ENCODE measurements at places on chromosomes 5 and 9.

DNA sequence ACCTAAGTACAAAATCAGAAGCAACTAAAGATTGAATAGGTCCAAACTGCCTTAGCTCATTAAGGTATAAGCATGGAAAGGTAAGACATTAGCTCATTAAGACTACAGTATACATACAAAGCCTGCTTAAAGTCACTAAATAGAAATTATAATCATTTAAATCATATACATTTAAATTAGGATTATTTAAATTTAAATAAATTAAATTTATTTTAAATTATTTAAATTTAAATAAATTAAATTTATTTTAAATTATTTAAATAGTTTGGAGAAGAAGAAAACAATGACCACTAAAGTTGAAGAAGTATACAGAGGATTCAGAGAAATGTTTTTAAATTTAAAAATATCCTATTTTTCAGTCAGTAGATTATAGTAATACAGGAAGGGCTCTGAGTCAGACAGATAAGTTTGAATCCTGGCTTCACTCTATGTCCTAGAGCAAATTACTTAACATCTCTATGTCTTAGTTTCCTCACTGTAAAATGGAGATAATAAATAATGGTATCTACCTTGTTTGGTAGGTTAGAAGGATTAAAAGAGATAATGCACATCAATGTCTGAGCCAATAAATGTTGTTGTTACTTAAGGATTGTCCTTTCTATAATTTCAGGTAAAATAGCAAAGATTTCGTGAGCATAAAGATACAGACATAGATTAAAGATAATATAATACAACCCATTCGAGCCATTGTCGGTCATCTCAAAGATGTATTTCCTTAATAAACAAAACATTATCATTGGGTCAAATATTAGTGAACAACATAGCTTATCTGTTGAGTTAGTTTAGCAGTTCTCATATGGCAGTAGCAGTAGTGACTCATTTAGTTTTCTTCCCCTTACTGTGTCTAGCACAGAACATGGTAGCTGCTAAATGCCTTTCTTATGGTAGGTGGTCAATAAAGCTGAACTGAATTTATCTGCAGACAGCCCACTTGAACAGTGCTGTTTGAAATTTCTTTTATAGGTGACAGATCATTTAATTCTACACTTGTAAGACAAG lies 100.6 kb downstream of the KIAA0825 start:
- DNase-seq: no peak

DNA sequence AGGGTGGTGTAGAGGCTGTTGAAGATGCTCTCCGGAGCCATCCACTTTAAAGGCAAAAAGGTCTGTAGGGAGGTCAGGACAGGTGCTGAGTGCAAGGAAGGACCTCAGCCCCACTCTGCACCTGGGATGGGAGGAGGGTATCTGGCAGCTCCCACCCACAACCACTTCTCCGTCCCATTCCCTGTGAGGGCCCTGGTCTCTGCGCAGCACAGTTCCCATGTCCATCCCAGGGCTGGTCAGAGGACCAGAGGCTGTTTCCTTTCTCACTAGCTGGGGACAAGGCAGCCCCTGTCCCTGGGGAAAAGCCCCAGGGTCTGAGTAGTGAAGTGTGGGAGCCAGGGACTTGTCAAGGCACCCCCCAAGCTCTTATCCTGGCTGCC lies 33.7 kb upstream of the CSF1R start:
- DNase-seq: no peak

DNA sequence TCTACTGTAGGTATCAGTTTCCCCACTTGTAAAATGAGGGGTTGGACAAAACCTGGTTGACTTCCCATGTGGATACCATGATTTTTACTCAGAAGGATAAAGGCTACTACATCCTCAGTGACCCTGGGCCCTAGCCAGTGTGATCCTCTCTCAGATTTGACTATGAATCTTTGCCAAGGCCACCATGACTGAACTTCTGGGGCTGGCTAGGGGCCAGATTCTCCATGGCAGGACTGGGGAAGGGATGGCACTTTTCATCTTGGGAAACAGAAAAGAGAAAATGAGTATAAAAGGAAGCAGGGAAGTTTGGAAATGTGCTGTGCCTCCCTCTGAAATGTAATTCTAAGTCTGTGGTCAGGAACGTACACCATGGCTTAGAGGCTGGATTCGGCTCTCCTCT lies 1.4 kb upstream of the FSTL4 start:
- no peak for DNase-seq

DNA sequence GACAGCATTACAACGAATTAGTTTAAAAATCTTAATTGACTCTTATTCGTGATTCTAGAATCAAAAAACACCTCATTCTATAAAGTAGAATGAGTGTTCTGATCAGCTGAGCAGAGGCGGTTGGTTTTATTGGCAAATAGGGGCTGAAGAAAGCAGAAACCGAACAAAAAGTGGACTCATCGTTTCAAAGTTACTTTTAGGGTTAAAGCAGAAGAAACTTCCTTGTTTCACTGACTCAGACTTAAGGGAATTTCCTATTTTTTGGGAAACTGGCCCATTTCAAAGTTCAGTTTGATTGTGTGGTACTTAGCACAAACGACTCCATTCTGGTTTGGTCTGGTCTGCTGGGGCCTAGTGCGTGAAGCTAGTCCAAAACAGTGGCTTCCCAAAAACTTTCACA lies 862 bp upstream of the NDUFB6 start:
- no peak for DNase-seq

GRCh38 chr5:34510002-34510401 lies 146.1 kb upstream of the RAI14 start:
- no peak for DNase-seq

DNA sequence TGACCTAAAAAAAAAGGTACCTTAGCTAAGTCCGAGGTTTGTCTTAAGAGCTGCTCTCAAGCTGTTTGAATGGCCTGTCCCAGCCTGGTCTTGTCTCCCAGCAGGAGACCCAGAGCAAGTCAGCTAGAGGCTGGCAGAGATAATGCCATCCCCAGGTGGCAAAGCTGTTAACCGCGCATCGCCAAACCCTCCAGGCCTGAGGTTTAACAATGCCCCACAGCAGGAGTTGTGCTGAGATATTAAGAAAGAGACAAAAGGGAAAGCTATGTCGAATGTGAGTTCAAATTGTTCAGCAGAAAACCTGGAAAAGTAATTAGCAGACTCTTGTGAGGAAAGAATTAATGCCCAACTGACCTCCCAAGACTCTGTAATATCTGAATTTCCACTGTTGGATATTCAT lies 187.1 kb downstream of the FSTL4 start:
- no peak for DNase-seq

GRCh38 chr9:21994556-21995005 lies at the start of gene CDKN2B-AS1:
TSS of gene CDKN2B-AS1 (plus strand) at chr9:21994791.
- peak; percentile 32 for DNase-seq

GRCh38 chr9:113486327-113486726 lies 22.8 kb downstream of the RGS3 start:
- no peak for DNase-seq

DNA sequence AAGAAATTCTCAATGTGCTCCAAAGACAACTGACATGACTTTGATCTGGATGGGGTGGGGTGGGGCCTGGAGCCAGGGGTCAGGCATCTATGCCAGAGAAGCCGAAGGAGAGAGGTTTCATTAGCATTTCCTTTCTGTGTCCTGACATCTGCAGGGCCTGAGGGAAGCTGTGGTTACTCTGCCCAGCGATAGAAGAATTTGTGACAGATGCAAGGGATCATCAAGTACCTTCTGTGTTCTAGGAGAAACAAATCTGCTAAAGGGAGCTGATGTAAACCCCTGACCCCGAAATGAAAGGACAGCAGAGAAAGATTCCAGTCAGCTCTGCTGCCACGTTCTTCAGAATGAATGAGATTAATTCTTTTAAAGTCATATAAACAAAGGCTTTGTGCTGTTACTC lies 335.7 kb downstream of the PRELID2 start:
- no peak for DNase-seq

- no peak for DNase-seq
Measured at GRCh38 chr5:54194318-54194717, 116.1 kb downstream of the ARL15 start.

DNA sequence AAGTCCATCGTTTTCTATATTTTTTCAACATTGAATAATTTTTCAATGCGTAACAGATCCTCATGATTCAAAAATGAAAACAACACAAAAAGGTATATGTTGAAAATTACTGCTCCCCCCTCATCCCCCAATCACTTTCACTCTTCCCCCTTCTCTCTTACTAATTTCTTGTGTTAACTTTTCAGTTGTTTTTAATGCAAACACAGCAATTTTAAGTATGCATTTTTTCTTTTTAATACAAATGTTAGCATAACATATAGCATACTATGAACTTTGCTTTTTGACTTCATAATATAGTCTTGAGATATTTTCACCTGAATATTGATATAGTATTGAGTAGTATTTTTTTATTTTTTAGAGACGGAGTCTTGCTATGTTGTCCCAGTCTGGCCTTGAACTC lies 41.1 kb upstream of the CAMK4 start:
- DNase-seq: no peak

DNA sequence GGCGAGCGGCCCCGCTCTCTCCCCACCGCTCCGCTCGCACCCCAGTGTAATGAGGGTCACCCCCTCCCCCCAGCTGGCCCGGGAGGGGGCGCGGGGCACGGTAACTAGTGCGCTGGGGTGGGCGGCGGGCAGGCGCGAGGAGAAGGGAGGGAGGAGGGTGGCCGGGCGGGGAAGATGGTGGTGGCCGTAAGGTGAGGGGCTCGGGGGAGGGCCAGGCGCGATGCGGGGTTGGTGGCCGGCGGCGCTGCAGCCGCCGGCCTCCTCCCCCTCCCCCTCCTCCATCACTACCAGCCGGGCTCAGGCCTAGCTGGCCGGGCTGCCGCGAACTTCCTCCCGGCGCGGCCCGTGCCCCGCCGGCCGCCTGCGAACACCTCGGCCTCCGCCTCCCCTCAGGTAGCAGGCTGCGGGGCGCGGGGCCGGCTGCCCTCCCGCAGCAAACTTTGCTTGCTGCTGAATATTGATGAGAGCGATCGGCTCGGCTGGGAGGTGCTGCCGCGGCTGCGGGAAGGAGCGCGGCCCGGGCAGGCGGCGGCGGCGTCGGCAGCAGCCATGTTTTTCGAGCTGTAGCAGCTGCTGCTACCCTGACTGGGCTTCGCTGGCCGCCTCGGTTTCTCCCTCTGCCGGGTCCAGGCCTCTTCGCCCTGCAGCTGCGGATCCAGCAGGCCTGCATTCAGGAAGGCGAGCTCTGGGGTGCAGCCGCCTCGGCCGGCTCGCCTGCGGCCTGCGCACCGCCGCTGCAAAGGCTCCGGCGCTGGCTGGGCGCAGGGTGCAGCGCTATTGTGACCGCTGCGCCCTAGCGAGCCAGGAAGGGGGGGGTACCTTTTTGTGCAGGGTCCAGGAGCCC lies 502 bp downstream of the NSD1 start:
- DNase-seq: peak; percentile 29

DNA sequence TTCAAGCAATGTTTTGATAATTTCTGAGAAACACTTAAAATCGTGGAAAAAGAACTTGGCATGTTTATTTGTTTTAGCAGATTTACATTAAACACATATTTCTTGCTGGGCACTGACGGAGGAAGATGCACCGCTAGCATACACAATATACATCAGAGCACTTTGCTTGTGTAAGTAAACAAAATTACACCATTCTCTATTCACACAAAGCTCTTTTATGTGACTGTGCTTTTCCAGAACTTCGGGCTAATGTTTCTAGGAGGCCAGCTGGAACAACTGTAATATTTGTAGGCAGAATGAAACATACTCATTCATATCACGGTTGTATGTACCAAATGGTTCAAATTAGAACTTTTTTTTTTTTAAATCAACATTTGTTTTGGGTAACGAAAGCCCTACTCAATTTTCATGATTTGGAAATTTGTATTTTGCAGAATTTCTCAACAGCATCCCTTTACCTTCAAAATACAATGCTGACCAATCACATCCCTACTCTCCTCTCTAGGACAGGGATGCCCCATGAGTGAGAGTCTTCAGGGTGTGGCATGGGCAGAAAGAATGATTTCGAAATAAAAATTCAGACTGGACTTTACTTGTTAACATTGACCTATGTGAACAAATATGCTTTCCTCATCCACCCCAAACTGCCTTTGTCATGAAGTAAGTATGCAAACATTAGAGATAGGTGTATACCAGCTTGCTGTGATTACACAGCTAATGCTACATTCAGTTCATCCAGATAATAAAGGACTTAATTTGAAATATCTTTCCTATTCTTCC lies 425.1 kb downstream of the BNC2 start:
- no peak for DNase-seq

DNA sequence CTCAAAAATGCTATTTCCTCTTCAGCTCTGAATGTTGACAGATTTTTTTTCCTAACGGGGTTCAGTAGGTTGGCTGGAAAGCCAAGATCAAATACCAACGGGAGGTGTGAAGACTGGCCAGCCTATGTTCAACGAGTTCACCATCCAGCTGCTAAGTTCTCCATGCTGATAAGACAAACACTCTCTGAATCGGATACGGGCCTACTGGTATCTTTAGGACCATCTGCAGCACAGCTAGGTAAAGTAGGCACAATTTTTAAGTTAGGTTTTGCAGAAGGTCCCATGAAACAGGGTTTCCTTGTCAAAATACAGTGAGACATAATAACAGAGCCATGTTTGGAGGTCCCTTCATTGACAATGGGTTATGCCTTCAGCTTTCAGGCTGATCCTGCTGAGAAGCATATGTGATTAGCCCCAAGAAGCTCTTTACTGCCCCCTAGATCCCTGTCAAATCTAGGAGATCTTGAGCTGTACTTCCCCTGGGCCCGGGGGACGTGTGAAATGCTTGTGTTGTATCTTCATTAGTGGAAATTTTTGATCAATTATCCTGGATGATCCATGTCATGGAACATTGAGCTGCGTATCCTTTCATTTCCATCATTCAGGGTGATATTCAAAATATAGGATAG lies 60.6 kb downstream of the PGM5 start:
- no peak for DNase-seq

DNA sequence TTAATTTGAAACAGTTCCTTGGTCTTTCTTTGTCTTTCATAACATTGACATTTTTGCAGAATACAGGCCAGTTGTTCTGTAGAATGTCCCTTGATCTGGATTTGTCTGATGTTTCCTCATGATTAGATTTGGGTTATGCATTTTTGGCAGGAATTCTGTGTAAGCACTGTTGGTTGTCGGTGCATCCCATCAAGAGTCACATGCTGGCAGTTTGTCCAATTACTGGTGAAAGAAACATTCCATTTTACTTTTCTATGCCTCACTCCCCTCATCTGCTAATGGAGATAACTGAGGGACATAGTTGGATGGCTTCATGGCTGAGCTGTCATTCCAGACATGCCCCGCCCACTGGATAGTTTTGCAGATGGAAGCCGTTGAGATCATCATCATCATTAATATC lies 7.6 kb upstream of the ZNF618 start:
- DNase-seq: no peak

GRCh38 chr9:135135171-135135928 lies 47.9 kb downstream of the OLFM1 start:
- DNase-seq: no peak

DNA sequence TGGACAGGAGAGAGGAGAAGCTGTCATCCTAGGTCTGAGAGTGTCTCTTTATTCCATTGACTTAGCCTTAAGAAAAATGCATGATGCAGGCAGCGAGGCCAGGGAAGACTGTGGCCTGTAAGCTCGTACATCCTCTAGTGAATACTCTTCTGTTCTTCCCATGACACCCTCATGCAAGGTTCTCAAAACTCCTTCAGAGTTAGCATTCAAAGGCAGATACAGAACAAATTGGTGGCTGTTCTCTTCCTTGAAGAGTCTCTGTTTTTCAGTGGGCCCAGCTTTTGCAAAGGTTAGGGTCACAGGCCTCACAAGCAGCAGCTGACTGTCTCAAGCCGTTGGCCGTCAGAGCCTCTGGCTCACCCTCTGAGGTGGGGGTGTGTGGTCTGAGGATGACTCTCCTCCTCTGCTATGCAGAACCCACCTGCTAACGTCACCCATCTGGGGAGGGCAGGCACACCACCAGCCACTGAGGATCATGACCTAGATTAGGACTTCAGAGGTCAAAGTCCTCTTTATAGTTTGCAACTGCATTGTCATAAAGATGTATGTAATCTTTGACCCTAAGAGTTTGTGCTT lies 15.1 kb downstream of the ADCY2 start:
- DNase-seq: no peak

Data from stimulated activated CD4-positive, alpha-beta T cell treated with anti-CD3 and anti-CD28 coated beads, Interleukin-4, amount 100 ng/mL, for 4 hours (primary cell).